ENCODE measurements at places on chromosomes 1 and 21.
A peak's percentile ranks its signal among the peaks of the same experiment; 100 is the strongest.

DNA sequence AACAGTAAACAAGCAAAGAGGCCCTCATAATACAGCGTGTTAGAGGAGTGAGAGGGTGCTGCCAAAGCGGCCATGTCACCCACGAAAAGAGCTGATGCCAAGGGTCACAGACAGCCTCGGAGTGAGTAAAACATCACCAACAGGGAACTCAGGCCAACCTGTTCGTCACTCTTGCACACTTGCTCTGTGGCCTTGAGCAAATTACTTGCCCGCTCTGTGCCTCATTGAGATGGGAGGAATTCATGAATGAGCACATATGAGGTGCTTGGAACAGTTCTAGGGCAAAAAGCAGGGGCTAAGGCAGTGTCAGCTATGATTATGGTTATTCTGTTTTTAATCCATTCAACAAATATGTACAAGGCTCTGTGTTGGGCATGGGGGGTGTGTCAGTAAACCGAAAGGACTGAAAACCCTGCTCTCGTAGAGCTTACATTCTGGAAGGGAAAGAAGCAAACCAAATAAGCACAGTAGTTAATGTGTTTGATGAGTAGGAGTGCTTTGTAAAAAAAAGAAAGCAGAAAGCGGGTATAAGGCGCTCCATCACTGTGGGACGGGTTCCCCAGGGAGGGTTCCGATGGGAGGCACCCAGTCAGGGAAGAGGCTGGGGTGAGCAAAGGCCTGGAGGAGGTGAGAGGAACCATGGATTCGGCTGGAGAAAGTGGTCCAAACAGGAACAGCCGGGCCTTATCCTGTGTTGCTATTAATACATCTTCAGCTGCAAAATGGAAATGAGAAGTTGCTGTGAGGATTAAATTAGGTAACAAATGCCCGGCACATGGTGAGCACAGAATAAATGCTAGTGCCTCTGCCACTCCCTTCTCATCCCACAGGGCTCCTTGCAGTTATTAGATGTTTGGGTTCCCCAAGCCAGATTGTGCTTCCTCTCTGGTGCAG, 39.5 kb upstream of the RD3 start:
- DNase-seq = no peak

DNA sequence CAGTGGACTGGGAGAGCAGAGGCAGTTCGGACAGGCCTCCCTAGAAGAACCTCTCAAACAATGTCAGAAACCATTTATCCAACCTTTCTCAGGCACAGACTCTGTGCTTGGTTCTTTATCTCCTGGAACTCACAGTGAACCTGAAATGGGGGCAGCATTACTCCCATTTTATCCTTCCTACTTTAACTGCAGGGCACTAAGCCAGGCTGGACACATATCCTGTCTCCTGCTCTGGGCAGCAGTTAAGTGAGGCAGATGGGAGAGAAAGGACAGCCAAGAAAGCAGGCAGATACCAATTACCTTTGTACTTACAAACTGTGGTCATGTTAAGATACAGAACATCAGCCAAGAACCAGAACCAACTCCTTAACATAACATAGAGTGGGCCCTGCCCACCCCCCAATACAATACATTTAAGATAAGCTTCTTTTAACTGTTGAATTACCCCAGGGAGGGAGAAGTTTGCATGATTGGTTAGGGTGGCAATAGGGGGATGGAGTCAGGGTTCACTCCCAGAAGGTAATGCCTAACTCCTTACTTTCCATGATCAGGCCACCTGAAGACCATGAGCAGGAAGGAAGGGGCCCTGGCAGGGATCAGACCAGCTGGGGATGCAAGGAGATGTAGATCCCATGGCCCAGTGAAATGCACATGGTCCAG, 10.9 kb downstream of the KDF1 start:
- DNase-seq = no peak

DNA sequence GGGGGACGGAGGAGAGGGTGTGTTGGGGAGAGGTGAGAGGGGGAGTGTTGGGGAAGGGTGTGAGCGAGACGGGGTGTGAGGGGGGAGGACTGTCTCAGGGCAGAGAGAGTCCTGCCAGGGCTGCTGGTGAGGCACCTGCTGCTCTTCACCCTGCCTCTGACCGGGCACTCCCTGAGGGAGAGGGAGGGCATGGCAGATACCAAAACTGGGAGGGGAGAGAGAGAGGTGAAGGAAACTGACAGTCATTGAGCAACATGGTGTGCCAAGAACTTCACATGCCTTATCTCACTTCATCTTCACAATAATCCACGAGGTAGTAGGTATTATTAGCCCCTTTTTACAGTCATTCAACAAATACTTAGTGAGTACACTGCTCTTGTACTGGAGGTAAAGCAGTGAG, 61.3 kb upstream of the ARTN start:
- DNase-seq = no peak

DNA sequence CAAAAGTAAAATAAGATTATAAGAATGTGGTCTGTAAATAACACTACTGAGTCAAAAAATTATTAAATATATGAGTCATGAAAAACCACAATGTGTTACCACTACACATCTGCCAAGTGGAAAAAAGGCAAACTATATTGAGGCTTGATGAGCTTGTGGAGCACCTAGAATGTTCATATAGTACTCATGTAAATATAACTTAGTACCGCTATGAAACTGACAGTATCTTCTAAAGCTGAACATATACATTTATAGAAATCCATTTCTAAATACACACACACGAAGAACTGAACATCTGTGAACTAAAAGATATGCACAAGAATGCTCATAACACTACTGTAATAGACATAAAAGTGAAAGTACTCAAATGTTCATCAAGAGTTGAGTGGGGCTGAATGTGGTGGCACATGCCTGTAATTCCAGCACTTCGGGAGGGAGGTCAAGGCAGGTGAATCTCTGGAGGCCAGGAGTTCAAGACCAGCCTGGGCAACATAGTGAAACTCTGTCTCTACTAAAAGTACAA, 18.5 kb upstream of the GBP3 start:
- DNase-seq = no peak

DNA sequence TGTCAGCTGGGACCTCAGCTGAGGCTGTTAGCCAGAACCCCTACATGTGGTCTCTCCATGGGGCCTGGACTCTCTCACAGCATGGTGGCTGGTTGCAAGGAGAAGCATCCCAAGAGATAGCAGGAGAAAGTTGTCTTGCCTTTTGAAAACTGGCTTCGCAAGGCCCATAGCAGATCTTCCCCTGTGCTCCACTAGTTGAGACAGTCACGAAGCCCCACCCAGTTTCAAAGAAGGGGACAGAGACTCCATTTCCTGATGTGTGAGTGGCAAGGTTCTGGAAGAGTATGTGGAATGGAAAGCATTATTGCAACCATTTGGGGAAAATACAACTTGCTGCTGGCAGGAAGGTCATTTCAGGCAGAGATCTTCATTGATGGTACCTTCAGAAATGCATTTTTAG, 7.5 kb upstream of the CSRP1 start:
- DNase-seq = no peak

GRCh38 chr1:22142315-22143064, 407 bp downstream of the WNT4 start:
- DNase-seq = no peak

- DNase-seq = peak; percentile 15
Measured at GRCh38 chr1:157691285-157691920, 9.2 kb downstream of the FCRL3 start.

DNA sequence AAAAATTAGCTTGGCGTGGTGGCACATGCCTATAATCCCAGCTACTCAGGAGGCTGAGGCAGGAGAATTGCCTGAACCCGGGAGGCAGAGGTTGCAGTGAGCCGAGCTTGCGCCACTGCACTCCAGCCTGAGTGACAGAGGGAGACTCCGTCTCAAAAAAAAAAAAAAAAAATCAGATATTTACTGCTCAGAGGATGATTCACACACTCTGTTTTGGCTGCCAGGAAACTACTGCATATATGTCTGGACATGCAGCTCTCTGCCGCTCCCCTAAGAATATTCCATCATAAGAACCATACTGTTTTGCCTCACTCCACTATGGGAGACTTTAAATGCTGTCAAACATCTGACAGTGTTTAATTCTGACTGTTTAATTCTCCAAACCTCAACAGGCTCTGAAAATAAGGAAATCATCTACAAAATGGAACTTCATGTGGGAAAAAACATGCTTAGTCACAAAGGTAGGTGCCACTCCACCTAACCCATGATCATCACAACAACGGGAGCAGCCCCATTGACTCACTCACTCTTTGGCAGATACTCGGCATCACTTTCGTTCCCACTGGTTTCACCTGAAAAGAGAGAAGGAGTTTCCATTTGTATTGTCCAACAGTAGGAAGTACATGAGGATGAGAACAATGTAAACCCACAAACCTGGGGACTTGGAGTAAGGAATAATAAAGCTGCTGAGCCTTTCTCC, 29.3 kb upstream of the BCAS2 start:
- no peak for DNase-seq

DNA sequence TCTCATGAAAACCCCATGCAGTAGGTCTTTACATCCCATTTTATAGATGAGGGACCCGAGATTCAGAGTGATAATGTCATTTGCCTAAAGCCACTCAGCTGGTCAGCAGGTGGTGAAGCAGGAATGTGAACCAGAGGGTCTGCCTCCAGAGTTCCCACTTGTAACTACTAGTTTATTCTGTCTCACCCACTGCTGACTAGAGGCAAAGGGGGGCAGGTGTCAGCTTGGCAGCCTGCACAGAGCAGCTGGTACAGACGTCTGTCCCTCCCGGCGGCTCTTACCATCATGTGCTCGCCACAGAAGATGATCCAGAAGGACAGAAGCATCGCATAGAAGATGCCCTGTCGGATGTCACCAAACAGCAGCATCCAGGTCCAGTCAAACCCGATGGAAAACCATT, 82.4 kb downstream of the WLS start:
- DNase-seq = no peak

DNA sequence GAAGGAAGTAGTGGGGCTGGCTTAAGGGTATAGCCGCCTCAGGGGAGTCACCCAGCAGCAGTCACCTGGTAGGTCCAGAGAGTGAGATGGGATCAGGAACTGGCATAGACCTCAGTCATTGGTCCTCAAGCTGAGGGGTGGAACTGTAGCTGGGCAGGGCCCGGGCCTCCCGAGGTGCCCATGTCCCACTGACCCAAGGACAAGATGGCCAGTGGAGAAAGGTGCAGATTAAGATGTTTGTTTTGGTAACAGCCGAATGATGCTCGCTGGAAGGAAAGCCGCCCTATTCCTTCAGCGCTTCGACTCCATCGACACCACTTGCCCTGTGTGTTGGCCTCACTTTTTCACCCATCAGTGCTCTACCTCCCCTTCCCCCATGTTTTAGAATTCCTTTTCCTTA, 16.4 kb downstream of the COL9A2 start:
- no peak for DNase-seq
